ENCODE measurements at places on chromosomes 2 and 18.

DNA sequence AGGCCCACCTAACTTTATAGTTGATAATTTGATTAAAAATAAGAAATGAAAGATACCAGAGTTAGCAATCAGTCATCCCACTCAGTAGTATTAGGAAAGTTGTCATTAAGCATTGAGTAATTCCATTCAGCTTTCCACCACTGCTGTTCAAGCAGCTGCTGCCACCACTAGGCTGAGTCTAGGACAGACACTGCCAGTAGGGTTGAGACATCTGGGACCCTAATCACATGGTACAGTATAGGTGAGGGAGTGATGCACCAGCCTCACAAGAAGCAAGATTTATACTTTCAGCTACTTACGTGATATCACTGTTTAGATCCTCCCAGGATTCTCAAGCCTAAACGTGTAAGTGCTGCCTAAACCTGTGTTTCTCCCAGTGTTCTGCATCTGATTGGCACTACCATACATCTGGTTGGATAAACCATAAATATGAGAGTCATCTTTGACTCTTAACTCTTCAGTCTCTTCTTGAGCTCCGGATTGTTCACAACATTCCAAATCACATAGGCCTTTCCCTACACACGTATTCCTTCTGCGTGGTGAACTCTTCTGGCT is 3.2 kb downstream of the UBXN4 start:
- no peak for DNase-seq

- DNase-seq = no peak
These were observed 73.1 kb downstream of the CPO start for GRCh38 chr2:207012461-207012860.

- DNase-seq = no peak
These were observed 342.1 kb downstream of the SLC4A3 start for GRCh38 chr2:219969508-219969907.

GRCh38 chr18:45739268-45739667 is 15.3 kb downstream of the SLC14A1 start:
- DNase-seq = no peak

GRCh38 chr2:100934504-100935371 is 67.4 kb upstream of the RPL31 start:
- no peak for DNase-seq

DNA sequence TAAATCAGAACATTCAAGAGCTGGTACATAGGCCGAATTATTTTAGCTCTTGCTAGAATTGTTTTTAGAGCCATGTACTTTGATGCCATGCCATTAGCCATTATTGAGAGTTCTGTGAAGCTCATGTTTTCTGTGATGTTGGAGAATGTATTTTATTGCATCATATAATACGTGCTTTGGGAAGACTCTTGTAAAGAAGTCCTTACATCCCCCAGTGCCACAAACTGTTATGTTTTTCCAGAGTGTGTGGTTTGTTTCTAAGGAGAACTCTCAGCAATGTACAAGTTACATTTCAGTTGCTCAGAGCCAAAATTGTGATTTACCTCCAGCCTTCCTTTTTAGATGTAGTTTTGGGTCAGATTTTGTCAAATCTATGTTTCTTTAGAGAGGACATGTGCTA is 148.6 kb downstream of the HAUS1 start:
- DNase-seq = no peak

- DNase-seq = no peak
These were observed 90.4 kb downstream of the OSBPL6 start for GRCh38 chr2:178284613-178285286.

DNA sequence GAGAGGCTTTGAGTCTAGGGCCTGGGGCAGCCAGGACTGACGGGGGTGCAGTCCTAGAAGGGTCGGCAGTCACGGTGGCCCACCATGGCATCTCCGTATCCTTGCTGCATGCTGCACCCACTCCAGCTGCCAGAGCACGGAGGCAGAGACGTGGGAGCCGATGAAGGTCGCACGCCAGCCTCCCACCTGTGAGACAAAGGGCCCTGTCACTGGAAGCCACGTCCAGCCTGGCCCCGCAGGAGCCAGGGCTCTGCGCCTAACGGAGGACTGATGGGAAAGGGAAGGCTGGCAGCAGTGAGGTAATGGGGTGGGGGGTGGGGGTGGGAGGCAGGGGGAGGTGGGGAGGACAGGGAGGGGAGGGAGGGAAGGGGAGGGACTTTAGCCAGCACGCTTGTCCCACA is 21.9 kb downstream of the ITM2C start:
- no peak for DNase-seq

GRCh38 chr2:125364192-125364983 is 1291.6 kb upstream of the GYPC start:
- DNase-seq = no peak

DNA sequence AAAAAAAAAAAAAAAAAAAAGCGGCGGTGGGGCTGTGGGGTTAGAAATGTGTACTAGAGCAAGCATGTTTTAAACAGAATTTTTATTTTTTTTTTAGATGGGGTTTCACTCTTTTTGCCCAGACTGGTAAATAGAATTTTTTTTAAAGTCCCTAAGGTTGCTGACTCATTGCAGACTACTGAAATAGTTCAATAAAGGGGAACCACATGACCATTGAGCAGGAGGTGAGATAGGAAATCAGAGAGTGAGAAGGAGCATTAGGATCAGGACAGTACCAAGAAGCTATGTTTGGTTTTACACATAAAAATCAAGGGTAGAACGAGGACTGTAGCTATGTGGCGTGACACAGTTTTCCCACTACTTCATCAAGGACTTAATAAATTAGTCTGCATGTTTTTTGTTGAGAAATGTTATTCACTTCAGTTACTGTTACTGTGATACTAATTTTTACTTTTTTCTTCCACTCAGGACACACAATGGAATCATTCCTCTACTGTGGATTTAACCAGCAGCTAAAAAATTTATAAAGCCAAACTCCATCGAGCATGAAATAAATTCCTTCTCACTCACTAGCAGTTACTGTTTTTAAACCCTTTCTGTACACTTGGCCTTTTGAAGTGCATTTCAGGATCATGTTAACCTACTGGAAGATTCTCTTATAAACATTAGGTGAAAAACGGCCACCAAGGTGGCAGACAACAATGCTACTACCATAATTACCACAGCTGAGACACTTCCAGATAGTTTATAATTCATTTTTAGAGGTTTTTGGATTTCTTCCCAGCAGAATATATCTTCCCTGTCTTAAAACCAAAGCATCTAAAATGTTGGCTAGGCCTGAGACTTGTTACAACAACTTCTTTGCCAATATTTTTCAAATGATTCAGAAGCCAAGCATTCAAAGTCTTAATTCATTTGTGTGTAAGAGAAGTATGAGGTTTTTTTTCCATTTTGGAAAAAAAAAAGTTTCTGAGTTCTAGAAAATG is 33.2 kb downstream of the LAMA1 start:
- no peak for DNase-seq
